G401 (cell line): ENCODE measurements at places on chromosomes 2 and 18. TPM values are rescaled to one million over a fixed set of nuclear protein-coding genes. Genes with fewer than 3 reads are reported as not detected.

GRCh38 chr18:70072678-70073077, 125.0 kb upstream of the CD226 start:
- DNase-seq: peak; percentile 30

DNA sequence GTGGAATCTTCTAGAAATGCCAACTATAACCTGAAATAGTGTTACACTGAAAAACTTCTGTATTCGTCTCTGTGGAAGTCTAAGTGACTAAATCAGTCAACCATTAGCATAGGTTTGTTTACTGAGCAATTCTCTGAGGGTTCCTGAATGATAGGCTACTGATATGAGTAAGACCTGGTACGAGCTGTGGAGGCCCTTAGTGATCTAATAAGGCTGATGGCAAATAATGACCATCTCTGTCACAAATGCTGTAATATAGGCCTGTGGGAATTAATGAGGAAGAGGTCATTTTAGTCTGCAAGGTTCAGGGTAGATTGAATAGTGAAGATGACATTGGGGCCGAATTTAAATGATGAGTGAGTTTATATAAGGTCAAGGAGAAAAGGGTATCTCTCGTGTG, 82.5 kb downstream of the MGAT5 start:
- DNase-seq: no peak

DNA sequence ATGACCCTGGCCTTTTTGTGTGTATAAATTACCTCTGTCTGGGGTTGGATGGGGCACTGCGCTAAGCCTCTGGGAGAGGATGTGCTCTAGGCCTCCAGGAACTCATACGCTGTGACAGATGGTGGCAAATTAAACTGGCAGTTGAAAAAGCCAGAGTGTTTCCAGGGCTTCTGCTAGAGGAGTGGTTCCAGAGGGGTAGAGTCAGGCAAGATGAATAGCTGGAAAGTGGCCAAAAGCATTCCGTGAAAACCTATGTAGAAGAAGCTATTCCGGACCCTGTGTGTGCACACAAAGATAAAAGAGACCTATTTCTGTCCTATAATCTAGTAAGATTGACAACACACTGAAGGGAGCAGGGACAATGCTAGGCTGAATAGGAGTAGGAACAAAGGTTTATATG, 84.8 kb downstream of the ACTR3 start:
- DNase-seq: peak; percentile 72

- no peak for DNase-seq
These were observed 34.3 kb downstream of the SCN9A start for GRCh38 chr2:166341426-166341825.

DNA sequence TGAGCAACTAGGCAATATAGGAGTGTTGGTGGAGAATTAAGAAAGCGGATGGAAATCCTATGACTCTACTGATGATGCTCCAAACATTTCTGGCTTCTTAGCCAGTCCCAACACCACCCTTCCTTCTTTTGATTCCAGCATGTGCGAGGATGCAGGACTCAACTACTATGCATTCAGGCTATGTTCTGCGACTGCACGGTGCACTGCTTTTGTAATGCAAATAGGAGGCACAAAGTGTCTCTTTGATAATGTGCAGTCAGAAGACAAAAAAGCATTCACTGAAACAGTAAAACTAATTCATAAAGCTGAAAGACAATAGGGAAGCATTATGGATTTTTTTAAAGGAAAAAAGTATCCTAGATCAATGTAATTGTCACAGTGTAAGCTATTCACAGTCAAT, 106.7 kb downstream of the MEIS1 start:
- no peak for DNase-seq

DNA sequence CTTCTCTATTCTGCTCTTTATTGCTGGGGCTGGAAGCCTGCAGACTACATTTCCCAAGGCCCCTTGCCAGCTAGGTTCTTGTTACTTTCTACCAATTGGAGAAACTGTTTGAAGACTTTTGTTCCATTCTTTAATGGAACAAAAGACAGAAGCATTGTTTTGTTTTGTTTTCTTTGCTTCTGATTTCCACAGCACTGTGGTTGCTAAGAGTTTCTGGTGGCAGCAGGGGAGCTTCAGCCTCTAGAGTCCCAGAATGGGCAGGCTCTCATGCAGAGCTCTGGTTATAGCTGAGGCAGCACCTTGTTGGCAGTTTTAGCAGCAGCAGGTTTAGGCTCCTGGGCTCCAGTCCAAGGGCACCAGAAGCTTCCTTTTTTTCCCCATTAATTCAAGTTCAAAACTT, 234.3 kb downstream of the ETAA1 start:
- no peak for DNase-seq

- peak; percentile 14 for DNase-seq
These were observed 74.4 kb downstream of the PLCL1 start for GRCh38 chr2:197878792-197879191.

GRCh38 chr2:66574701-66575624, 140.0 kb downstream of the MEIS1 start:
- peak; percentile 90 for DNase-seq

- no peak for DNase-seq
These were observed 103.0 kb downstream of the BCL11A start for GRCh38 chr2:60450488-60450887.

DNA sequence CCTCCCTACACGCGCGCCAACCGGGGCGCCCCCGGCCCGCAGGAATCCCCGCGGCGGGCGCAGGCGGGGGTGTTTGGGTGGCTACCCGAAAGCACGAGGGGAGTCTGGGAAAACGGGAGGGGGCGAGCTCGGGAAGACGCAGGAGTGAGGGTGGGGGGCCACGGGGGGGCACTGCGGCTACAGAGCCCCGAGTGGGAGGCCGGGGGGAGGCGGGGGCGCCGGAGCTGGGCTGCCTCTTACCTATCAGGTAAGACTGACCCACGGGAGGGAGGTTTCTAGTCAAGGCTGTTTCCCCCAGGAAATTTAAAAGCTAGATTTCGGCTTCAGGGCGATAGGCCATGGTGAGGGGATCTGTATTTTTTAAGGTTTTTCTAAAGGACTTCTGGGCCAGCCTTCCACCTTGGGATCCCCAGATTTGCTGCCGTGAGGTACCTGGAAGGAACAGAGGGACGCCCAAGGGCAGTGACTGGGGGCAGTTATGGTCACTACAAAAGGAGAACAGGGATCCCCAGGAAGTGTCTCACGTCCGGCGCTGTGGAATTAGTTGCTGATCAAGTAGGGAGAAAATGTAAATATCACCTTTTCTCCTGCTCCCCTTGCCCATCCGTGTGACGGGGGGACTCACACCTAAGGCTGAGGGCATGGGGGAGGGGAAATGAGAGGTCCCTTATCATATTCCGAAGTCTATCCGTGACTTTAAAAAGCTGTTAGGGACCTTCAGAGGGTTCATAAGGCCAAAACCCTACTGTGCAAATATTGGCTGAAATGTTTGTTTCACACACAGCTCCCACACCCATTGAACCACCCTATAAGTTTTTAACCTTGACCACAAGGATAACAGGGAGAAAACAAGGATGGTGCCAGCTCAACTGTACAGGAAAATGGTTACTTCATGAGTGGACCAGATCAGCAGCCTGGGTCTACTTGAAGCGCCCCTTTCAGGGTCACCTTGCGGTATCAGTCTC, 638 bp upstream of the IRS1 start:
- peak; percentile 54 for DNase-seq

DNA sequence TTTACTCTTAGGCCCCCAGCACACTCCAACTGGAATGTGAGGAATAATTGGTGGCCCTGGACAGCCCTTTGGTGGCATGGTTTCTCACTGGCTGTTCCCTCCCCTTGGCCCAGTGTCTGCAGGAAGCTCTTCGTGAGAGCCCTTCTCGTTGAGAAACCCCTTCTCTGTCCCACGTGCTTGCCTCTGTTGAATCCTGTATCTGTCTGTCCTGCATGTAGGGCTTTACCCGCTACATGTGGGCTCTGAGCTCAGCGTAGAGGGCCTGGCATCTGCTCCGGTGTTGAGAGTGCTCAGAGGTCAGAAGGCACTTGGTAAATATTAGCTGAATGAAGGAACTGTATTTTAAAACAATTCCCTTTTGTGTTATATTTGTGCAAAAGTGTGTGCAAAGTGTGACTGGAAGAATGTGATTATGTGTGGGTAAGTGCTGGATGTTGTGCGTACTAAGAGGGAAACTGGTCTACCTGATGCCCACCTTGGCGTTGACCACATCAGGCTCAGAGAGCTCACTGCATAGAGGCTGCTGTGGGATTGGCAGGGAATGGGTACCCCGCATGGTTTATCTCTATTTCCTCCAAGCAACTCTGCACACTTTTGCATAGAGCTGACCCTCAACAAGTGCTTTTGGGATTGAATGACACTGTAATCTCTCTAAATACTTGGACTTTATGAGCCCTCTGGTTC, 40.0 kb downstream of the RNF144A start:
- DNase-seq: no peak

- no peak for DNase-seq
These were observed 61.8 kb upstream of the ACAA2 start for GRCh38 chr18:49875155-49875554.

- DNase-seq: no peak
These were observed 743 bp downstream of the XPO1 start for GRCh38 chr2:61537277-61537949.

- peak; percentile 92 for DNase-seq
These were observed 66.8 kb downstream of the MREG start for GRCh38 chr2:215946586-215946985.

DNA sequence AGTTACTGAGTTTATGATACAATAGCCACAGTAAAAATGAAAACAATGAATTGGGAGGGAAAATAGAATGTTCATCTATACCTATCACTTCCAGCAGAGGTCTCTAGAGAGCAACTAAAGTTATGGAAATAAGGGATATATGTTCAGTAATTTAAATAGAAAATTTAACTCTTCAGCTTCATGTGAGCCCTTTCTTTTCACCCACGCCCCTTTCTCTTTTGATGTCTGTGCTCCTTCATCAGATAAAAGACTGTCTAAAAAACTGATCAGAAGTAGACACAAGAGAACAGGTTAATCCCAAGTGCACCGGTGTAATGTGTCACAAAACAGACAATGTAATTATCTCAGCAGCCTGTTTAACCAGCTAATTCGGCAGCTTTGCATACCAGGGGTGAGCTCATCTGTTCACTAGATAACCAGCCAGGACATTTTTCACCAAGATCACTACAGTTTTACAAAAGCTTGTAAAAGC, 238.5 kb upstream of the ERBB4 start:
- peak; percentile 23 for DNase-seq

DNA sequence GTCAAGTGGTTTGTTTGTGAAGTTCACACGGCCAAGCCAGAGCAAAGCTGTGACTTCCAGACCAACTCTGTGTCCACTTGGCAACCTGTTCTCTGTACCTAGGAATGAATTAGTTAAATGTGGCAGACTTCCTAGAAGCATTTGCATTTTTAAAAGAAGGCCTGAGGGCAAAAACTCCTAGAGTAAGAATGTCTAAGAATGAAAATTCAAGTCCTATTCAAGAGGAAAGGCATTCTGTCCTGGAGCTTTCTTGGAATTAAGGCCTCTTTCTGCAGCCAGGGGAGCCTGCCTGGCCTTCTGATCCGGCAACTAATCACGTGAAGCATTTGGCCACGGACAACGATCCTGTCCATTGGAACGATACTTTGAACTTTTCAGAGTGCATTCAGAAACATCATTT, 155.0 kb downstream of the SETBP1 start:
- no peak for DNase-seq

DNA sequence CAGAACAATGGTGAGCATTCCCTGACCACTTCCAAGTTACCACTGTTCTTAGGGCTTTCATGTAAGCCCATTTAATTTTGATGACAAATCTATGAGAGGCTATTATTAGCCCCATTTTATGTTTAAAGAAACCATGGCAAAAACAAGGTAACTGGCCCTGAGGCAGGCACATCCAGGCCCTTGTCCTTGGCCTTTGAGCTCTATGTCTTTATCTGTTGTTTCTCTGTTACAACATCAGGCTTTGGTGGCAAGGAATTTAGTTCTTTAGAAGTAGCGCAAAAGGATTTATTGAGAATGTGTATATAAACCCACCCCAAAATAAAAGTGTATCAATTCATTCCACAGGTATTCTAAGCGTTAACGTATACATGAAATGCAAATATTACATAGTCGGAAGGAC, 257.1 kb downstream of the HNMT start:
- DNase-seq: no peak

DNA sequence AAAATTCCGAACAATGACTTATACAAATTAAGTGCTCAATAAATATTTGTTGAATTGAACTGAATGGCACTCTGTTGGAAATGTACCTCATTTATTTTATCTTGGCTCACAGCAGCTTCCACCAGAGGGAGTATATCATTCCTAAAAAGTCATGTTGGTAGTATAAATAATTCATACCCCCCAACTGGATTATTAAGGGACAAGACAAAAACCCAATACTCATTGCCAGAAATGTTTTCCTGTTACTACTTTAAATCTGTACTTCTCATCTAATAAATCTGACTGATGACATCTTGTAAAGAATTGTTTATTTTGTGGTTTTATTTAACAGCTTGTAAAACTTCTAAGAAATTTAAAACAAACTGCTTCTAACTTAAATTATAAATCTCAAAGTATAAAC, 163.9 kb downstream of the CDH2 start:
- no peak for DNase-seq

DNA sequence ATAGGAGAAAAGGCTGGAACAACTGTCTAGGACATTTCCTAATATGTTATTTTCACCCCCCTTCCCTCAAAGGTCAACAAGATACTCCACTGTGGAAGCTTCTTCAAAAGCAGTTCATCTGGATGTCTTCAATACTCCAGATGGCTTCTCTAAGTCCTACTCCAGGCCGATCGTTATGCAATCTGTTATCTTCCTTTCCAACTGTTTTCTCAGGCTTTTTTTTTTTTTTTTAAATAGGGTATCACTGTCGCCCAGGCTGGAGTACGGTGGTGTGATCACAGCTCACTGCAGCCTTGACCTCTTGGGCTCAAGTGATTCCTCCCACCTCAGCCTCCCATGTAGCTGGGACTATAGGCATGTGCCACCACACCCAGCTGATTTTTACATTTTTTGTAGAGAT, 26.3 kb downstream of the ATP8B1 start:
- DNase-seq: no peak

GRCh38 chr2:62744603-62745002, 39.1 kb downstream of the EHBP1 start:
- DNase-seq: no peak

DNA sequence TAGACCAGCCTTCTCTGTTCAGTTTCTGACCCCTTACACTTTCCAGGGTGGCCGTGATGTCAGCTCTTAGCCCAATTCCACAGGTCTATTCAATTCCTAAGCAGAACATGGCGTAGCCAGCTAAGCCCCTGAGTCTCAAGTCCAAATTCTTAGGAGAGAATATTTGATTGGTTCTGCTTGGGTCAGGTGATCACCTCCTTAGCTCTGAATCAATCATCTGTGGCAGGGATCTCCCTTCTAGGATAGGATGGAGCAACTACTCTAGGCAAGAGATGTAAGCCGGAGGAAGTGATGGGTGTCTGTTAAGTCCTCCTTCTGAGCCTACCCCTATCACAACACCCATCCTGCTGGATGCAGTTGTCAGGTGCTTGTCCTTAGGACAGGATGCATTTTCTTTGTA, 11.1 kb downstream of the UCN start:
- no peak for DNase-seq

ZBTB7C gene
- not detected in 2 replicates for total RNA-seq

RGPD3 gene
- total RNA-seq: 0.81 and 1.3 TPM in 2 replicates

SPDYA gene
- 0.17 and 1.7 TPM in 2 replicates for total RNA-seq

PDE1A gene
- total RNA-seq: 1.1 and 10.9 TPM in 2 replicates

SCN7A gene
- not detected in 2 replicates for total RNA-seq

ANKRD30B gene
- not detected in 2 replicates for total RNA-seq

EVX2 gene
- total RNA-seq: not detected in 2 replicates

DCDC2C gene
- total RNA-seq: not detected in 2 replicates

TMEM247 gene
- not detected in 2 replicates for total RNA-seq

SOX11 gene
- total RNA-seq: not detected in 2 replicates
